ENCODE measurements at places on chromosomes 4 and X.

GRCh38 chr4:86876894-86877685 lies 15.1 kb downstream of the C4orf36 start:
- no peak for DNase-seq

DNA sequence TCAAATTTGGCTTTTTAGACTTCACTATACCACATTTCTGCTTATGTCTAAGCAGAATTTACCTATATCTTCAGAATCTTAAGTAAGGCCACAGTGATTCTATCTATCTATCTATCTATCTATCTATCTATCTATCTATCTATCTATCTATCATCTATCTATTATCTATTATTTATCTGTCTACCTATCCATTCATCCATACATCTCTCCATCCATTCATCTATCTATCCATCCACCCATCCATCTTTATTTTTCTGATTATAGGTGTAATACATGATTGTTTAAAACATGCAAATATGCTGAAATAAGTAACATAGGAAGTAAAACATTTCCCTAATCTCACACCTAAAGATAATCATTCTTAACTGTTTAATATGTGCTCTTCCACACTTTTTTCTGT lies 18.8 kb downstream of the ADGRG4 start:
- DNase-seq, result no peak

- no peak for DNase-seq
Measured at GRCh38 chr4:134365852-134366251, 164.3 kb upstream of the PABPC4L start.

- no peak for DNase-seq
Measured at GRCh38 chr4:158025131-158025530, 147.7 kb downstream of the GASK1B start.

GRCh38 chrX:123814343-123814742 lies 45.5 kb upstream of the XIAP start:
- DNase-seq, result no peak

DNA sequence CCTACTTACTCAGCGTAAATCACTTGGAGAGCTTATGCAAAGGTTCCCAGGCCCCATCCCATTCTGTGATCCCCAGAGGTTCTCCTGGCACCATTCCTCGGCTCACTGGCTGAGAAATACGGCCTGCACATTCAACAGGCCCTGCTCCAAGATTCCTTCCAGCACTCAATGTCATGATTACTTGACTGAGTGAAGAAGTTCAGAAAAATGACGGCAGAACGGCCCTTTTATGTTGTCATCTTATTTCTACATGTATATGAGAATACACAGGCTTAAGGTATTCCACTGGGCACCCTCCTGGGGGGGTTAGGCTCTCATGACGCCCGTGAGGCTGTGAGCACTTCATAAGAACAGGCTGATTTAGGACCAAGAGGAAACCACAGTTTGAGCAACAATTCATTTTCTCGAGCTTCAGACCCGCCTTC lies 190.6 kb downstream of the NSUN7 start:
- no peak for DNase-seq

- no peak for DNase-seq
Measured at GRCh38 chr4:15917297-15917696, 21.2 kb downstream of the FGFBP1 start.

GRCh38 chr4:6562931-6563901 lies 11.8 kb upstream of the MAN2B2 start:
- no peak for DNase-seq

GRCh38 chr4:135177321-135177720 lies 975.7 kb upstream of the PABPC4L start:
- no peak for DNase-seq

DNA sequence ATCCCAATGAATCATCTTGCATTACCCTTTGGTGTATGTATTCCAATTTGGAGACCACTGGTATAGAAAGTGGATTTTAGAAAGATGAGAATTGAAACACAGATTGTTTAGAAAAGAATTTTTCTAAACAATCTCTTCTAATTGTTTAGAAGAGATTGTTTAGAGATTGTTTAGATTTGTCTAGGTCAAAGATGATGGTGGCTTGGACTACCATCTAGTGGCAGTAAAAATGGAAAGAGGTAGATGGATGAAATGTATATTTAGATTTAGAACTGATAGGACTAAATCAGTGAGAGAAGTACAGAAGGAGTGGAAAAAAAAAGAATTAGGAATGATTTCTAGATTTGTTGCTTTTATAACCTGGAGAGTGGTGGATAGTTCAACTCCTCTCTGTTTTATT lies 70.6 kb downstream of the ARSJ start:
- DNase-seq, result no peak

GRCh38 chrX:116236666-116237065 lies 66.1 kb downstream of the AGTR2 start:
- DNase-seq, result no peak

DNA sequence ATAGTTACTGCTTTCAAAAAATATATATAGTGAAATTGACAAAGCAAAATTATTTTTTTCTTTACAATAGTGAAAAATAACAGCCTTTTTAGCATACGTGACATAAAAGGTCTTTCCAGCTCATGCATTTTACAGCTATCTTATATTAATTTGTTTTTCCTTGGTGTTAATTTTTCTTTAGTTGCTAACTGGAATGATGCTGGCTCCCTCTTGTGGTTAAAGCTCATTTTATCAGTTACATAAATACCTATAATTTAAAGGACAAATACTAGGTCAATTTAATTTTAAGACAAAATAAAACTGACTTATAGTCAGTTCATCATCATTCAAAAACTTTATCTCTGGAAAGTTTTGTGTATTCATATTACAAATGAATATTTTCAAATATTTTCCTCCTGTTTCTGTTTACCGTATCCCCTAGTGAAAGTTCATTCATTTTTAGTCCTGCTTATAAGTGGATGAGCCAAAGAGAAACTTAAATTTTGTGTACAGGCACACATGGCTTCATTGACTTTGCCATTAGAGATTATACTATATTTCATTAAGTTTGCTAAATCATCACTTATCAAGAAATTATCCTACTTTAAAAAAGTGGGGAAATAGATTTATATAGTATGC lies 9.9 kb upstream of the ANAPC4 start:
- no peak for DNase-seq

GRCh38 chrX:140762061-140762460 lies 52.5 kb downstream of the LINC00632 start:
- no peak for DNase-seq

- no peak for DNase-seq
Measured at GRCh38 chr4:41060352-41061334, 153.7 kb downstream of the APBB2 start.

- DNase-seq, result no peak
Measured at GRCh38 chr4:110003401-110004187, 90.9 kb downstream of the EGF start.

DNA sequence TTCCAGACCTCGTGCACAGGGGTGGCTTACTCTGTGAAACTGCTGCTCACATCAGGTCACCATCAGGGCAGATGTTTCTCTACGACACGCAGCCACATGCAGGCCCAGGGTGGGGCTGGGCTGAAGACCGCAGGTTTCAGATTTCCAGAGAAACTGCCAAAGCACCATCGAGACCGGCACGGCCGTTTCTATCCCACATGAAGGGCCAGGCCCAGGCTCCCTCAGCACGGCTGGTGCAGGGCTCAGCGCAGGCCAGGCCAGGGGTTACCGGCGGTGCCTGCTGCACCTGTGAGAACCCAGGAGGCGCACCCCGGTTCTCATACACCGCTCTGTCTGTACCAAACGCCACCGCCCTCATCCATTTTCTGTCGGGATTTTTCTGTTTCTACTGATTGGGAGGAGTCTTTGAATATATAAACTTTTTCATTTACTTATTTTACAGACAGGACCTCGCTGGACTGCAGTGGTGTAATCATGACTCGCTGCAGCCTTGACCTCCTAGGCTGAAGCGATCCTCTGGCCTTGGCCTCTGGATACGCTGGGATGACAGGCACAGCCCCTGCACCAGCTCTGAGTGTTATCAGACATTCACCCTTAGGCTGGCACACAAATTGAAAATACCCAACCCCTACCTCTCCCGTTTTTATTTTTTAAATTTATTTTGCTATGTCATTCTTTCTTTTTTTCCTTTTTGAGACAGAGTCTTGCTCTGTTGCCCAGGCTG lies 17.1 kb downstream of the CTBP1 start:
- DNase-seq, result no peak

- DNase-seq, result no peak
Measured at GRCh38 chrX:96776966-96777365, 92.3 kb downstream of the DIAPH2 start.

GRCh38 chr4:155694100-155694785 lies 27.6 kb downstream of the GUCY1A1 start:
- DNase-seq, result no peak

DNA sequence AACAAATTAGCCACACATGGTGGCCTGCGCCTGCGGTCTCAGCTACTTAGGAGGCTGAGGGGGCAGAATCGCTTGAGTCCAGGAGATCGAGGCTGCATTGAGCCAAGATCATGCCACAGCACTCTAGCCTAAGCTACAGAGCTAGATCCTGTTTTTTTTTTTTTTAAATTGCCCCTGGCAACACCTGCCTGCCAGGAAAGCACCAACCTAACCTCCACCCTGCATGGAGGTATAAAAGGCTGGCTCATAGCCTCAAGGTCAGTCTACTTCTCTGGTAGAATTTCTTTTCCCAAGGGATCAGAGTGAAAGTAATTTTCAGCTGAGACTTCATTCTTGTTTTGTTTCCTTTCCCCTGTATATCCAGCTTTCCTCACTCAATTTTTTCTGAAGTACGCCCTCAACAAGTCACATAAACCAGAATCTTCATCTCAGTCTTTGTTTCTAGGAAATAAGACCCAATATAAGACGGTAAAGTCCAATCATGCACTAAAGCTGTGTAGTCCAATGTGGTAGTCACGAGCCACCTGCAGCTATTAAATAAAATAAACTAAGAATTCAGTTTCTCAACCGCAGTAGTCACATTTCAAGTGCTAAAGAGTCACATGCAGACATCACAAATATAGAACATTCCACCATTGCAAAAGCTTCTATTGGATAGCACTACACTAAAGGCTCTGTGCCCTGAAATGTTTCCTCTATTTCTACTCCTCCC lies 113.3 kb downstream of the HPGD start:
- DNase-seq, result no peak

- no peak for DNase-seq
Measured at GRCh38 chr4:173403051-173403450, 4.1 kb upstream of the SCRG1 start.

- DNase-seq, result no peak
Measured at GRCh38 chr4:84035568-84035967, 463.5 kb downstream of the NKX6-1 start.

DNA sequence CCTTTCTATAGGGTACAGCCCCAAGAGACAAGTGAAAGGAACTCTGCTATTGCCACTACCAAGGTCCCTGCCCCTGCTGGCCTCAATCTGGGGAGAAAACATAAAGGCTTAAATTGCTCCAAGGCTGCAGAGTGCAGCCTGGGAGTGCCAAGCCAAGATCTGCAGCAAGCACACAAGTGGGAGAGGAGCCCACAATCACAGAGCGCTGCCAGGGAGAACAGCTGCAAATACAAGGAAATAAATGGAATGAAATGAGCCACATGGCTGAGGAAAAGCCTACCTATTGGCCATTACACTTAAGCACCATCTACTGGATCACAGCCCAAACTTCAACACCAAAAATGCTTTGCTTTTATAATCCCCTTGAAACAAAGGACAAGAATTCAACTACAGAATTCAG lies 582.4 kb downstream of the FAM133A start:
- DNase-seq, result no peak

DNA sequence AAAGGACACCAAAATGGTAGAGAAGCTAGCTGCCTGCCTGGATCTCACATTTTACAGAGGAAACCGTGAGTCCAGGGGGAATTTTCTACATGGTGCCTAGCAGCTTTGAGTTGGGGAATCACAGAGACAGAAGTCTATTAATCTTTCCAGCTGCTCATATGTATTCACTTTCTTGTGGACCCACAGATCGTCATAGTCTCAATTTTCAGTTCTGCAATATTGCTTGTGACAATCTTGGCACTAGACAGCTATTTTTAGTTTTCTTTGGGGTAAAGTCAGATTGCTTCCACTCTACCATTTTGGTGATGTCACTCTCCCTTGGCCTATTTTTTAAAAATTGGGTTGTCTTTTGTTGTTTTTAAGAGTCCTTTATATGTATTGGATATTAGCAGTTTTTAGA lies 233.4 kb upstream of the STK26 start:
- DNase-seq, result no peak

DNA sequence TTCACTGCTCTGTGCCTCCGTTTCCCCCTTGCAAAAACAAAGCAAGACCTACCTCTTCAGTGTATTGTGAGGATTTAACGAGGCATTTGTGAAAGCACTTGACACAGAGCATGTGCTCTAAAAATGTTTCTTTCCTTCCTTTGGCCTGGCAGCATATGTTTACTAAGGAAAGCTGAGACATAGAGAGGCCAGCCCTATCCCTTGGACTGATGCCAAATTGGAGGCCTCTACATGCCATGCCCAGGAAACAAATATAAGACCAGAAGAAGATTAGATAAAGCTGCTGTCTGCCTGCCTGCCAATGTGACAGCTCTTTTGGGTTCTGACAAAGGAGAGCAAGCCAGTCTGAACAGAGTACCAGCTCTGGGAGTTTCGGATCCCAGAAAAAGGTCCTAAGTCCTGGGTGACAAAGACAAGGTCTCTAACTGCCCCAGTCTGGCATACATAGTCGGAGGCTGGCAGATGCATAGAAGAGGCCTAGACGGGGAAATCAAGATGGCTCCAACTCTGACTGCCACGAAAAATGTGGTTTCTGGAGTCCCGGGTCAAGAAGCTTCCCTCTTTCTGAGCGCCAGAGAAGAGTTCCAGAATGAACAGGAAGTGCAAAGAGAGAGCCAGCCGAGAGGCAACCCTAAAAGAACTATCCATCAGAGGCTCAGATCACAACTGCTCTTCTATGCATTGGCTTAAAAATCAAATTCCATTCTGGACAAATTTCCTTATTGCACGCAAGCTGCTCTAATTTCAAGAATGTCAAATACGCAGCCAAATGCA lies 25.8 kb downstream of the OTUD6A start:
- DNase-seq, result no peak

- DNase-seq, result no peak
Measured at GRCh38 chr4:142161086-142161485, 524.7 kb downstream of the IL15 start.

GRCh38 chr4:70619778-70620177 lies 8.8 kb upstream of the ENAM start:
- no peak for DNase-seq

DNA sequence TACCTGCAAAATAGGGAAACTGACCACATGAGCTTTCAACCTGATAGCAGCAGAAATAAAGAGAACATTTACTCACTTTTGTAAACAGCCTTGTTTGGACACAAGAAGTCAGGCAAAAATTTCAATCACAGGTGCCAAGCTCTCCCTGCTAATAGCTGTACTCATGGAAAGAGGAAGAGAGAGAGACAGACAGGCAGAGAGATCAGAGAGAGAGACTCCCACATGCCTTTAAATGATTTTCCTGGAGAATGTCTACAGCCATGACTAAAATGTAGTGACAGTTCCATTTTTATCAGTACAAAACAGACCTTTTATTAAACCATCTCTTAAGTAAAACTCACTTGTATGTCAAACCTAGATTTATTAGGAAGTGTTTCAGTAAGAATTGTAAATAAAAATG lies 752.9 kb downstream of the TRAM1L1 start:
- no peak for DNase-seq

DNA sequence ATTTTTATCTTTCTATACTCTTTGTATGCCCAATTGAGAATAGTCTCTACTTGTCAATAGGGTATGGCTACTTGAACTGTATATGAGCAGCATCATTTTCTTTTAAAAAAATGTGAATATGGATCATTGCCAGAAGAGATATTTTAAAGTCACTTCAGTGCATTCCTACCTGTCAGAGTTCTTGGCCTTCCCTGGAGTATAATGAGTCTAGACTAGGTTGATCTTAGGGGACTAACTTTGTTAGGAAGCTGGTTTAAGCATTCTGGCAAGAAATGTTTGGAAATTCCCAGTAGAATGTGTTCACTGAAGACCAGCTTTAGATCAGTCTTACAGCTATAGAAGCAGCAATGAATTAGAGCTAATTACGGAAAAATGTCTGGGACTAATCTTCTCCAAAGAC lies 178.2 kb downstream of the FAT4 start:
- DNase-seq, result no peak

Measured in cortex of kidney (tissue), 1 donor.